Adipocyte (in vitro differentiated cells): ENCODE measurements at places on chromosomes 7 and 10.
A peak's percentile ranks its signal among the peaks of the same experiment; 100 is the strongest.

DNA sequence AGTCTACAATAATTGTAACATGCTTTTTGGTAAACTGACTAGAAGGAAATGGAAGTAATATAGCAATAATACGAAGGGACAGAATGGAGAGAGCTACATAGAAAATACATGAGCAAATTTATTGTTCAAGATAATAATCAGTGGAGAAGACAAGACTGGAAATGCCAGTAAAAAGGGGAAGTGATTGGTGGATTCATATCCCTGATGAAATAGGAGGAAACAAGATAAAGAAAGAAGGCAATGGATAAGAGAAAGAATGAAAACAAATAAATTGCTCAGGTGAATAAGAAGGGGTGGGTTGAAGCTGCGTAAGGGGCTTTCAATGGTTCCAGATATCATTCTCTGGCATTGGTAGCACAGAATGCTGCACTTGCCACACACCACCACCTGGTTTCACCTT, 135.9 kb downstream of the LRRN3 start:
- no peak for DNase-seq

GRCh38 chr10:19958787-19959186, 142.6 kb downstream of the PLXDC2 start:
- DNase-seq, result no peak

GRCh38 chr7:134378562-134378961, 61.8 kb upstream of the SLC35B4 start:
- no peak for DNase-seq

GRCh38 chr10:24904824-24905223, 47.6 kb downstream of the PRTFDC1 start:
- no peak for DNase-seq

DNA sequence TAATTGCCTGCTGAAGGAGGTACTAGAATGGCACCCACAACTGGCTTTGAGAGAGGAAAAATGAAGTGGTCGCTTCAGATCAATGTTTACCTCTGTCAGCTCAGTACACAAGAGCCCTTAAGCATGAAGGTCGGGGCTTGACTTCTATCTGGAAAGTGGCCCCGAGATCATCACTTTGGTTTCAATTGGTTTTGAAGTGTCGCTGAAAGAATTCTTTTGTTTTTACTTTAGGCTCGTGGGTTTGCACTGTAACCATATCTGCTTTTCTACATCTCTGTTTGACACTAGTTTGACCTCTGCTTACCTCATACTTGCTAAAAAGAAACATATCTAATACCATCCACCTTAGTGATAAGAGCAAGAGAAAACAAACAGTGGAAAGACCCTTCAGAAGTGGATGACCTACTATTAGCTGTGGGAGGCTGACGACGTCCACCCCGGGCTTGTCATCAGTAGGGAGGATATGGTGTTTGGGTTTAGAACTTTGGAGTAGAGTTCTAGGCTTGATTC, 361.8 kb downstream of the GATA3 start:
- no peak for DNase-seq

DNA sequence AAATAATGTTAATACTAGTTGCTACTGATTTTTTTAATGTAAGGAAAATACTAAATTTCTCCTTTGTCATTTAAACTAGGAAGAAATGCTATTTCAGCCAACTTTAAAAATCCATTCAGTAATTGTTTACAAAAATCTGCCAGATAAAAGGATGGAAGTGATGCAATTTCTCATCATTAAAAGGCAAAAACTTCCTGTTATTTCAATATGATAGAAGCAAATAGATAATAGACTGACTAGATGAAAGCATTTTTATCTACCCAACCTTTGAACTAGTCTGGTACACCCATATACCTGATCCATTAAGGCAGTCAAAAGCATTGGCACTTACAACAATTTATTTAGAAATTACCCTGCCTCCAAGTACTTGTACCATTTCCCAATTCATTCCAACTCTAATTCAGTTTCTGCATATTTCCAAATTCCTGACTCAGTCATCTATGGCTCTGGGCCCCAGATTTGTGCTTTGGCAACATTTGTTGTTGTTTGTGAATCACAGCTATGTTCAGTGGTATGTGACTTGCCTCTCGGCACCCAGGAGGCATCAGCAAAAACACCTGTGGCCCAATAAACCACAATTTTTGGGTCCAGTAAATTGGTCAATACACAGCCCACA, 482.6 kb upstream of the SEMA3A start:
- DNase-seq, result peak; percentile 85

DNA sequence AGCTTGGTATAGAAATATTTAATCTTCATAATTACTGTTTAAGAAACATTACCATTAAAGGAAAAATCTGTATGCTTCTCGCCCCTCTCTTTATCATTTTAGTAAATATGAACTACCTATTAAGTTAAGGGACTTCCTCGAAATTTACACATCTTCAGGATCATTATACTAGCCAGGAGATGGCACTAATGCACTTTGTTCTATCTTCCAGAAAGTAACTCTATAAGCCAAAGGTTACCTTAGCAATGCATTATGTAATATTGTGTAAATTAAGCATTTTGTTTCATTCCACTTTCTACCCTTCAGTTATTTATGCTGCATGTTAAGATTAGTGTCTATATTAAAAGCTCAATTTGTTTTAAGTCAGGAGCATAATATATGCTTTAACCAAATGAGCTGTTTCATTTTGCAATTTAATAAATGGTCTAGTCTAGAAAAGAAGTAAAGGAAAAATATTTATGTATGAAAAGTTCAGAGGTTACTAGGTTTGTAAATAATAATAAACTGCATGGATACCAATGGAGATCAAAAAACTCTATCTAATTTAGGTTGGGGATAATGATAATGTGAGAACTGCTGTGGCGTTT, 128.5 kb downstream of the ANKRD7 start:
- DNase-seq, result peak; percentile 0

DNA sequence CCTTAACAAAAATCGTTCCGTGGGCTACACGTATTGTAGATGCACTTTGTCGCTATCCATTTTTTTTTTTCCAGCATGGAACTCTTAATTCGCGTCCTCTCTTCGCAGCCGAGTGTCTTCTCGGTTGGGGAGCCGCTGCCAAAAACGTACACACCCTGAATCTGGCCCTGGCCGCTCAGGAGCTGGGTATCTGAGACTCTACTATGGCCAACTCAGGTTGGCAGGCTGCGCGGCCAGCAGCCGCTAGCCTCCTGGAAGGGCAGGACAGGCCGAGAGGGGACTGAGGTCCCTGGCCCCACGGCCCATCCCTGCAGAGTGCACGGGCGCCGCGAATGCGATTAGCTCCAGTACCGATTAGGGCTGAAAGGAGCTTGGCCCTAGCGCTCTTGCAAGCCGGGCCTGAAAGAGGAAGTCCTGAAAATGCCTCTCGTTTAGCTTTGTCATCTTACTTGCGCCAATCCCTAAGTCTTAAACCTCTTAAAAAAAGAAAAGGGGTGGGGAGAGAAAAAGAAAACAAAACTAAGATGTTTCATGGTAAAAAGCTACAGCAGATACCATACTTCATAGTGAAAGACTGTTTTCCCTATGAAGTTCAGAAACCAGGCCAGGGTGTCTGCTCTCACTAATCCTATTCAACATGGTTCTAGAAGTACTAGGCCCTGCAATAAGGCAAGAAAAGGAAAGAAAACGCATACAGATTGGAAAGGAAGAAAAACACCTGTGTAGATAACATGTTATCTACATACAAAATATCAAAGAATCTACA, 113.2 kb upstream of the RHEB start:
- no peak for DNase-seq

DNA sequence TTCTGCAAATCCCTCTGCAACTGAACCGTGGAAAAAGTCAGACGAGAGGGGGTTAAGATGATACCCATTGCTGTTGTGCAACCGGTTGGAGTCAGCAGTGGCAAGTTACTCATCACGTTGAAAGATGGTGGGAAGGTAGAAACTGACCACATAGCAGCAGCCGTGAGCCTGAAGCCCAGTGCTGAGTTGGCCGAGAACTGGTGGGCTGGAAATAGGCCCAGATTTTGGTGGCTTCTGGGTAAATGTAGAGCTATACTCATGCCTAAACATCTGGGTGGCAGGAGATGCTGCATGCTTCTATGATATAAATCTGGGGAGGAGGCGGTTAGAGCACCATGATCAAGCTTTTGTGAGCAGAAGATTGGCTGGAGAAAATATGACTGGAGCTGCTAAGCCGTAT, 78.6 kb downstream of the ARL5B start:
- DNase-seq, result no peak

DNA sequence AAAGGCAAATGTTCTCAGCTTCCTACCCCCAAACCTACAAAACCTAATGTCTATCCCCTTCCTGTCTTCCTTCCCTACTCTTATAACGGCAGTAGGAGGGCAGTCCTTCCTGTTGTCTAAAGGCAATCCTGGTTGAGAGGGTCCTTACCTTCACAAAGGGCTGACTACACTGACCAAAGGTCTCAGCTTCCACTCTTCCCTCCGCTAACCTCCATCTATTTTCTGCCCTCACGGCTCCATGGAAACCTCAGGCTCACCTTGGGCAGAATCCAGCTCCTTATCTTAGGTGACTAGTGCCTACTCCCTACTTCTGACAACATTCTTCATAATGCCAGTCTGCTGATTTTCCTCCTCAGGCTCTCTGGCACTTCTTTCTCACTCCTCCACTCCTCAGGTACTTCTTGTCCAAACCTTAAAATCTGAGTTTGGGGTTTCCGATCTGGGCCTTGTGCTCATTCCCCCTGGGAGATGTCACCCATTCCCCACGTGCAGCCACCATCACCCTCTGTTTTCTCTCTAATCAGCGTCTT, 542 bp downstream of the FBXL13 start:
- no peak for DNase-seq

- DNase-seq, result no peak
Measured at GRCh38 chr10:117152668-117153067, 14.6 kb upstream of the VAX1 start.

DNA sequence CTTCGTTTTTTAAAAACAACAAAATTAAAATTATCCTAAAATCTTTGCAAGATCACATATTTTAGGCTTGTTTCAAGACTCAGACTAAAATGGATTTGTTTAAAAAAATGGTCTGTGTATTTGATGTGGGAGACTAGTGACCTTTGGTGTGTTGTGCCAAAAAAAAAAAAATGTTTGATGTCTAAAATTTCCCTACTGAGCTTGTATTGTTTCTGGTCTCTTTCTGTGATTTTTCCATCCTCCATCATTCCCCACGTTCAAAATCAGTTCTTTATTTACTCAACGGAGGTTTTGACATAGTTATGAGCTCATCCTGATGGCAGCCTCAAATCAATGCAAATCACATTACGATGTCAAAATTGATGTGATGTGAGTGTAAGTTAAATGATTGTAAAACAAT, 326.2 kb downstream of the RNLS start:
- DNase-seq, result no peak

GRCh38 chr7:137790828-137791227, 55.9 kb downstream of the DGKI start:
- DNase-seq, result peak; percentile 35

- DNase-seq, result no peak
Measured at GRCh38 chr10:3874990-3875841, 90.2 kb upstream of the KLF6 start.

- peak; percentile 33 for DNase-seq
Measured at GRCh38 chr10:116160271-116160670, 112.7 kb downstream of the GFRA1 start.

DNA sequence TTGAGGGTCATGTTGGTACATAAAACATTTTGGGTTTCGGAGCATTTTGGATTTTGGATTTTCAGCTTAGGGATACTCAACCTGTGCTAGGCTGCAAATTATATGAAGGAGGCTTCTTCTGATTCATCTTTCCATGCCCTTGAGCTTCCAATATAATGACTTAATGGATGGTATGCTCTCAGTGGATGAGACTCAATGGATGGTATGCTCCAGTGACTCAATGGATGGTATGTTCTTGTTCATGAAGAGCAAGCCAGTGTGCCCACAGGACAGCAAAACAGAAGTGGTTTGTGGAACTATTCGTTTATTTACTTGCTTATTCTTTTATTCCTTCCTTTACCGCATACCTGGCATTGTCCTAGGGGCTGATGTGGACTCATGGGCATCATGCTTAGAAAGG, 969.6 kb downstream of the LRMDA start:
- DNase-seq, result peak; percentile 29

- peak; percentile 57 for DNase-seq
Measured at GRCh38 chr7:69399401-69399800, 198.9 kb upstream of the AUTS2 start.

- DNase-seq, result peak; percentile 28
Measured at GRCh38 chr7:47225387-47226131, 356.4 kb downstream of the TNS3 start.

GRCh38 chr10:44989597-44990301, 11.0 kb upstream of the ZNF22 start:
- no peak for DNase-seq

GRCh38 chr10:77315496-77316129, 322.0 kb downstream of the KCNMA1 start:
- no peak for DNase-seq

GRCh38 chr10:24556126-24556749, 167.4 kb downstream of the ARHGAP21 start:
- DNase-seq, result no peak
